Vagina (tissue), 2 donors: ENCODE measurements at places on chromosomes 4 and X. TPM values are rescaled to one million over a fixed set of nuclear protein-coding genes. Genes with fewer than 3 reads are reported as not detected.

Gene PDHA2
- not detected for total RNA-seq

Gene NAT8L
- total RNA-seq: 1.7 TPM

Gene SERPINA7
- total RNA-seq: not detected

Gene TRAM1L1
- total RNA-seq: 1.5 TPM

Gene SSX3
- not detected for total RNA-seq

Gene PLXNA3
- total RNA-seq: 20.1 TPM

Gene UCP1
- not detected for total RNA-seq

Gene PCDH18
- total RNA-seq: 32.9 TPM

Gene SLC26A1
- total RNA-seq: 2.9 TPM

Gene PPM1K
- 22.8 TPM for total RNA-seq

Gene ASMT
- total RNA-seq: not detected

Gene PFKFB1
- total RNA-seq: not detected

Gene UGT8
- total RNA-seq: 0.25 TPM

Gene GABRG1
- total RNA-seq: not detected

Gene CWH43
- 11.3 TPM for total RNA-seq

Gene FAM149A
- total RNA-seq: 9.8 TPM

Gene RASGEF1B
- 13.5 TPM for total RNA-seq

Gene GLRA2
- not detected for total RNA-seq

Gene GUCY2F
- not detected for total RNA-seq

Gene KCTD8
- total RNA-seq: not detected

Gene RGN
- 4.7 TPM for total RNA-seq

Gene CPZ
- total RNA-seq: 26.3 TPM

Gene FAM193A
- total RNA-seq: 31.4 TPM

Gene SRPX
- 118 TPM for total RNA-seq

Gene CCDC110
- 1.2 TPM for total RNA-seq

Gene CFAP99
- total RNA-seq: not detected

Gene ARSJ
- 5.4 TPM for total RNA-seq

Gene SPANXB1
- not detected for total RNA-seq

Gene TBC1D8B
- total RNA-seq: 4.7 TPM

Gene PPEF2
- total RNA-seq: not detected

Gene HTN3
- total RNA-seq: not detected

Gene FANCB
- 0.74 TPM for total RNA-seq

Gene CFP
- 0.74 TPM for total RNA-seq

Gene TACR3
- not detected for total RNA-seq

Gene BEX1
- 3.7 TPM for total RNA-seq

Gene SLITRK2
- 0.49 TPM for total RNA-seq

Gene PLA2G12A
- 16.9 TPM for total RNA-seq

Gene CDKL2
- total RNA-seq: 0.74 TPM

Gene DGKK
- total RNA-seq: 0.49 TPM

Gene SH3D19
- total RNA-seq: 86.4 TPM

Gene MAOB
- 13.8 TPM for total RNA-seq

Gene C4orf51
- total RNA-seq: not detected

Gene BEND2
- not detected for total RNA-seq

Gene GAB3
- total RNA-seq: 7.6 TPM

Gene ESX1
- total RNA-seq: not detected

Gene OTUD6A
- total RNA-seq: not detected
